ENCODE measurements at places on chromosomes 2 and 18. TPM values are rescaled to one million over a fixed set of nuclear protein-coding genes. Genes with fewer than 3 reads are reported as not detected.
A peak's percentile ranks its signal among the peaks of the same experiment; 100 is the strongest.

DNA sequence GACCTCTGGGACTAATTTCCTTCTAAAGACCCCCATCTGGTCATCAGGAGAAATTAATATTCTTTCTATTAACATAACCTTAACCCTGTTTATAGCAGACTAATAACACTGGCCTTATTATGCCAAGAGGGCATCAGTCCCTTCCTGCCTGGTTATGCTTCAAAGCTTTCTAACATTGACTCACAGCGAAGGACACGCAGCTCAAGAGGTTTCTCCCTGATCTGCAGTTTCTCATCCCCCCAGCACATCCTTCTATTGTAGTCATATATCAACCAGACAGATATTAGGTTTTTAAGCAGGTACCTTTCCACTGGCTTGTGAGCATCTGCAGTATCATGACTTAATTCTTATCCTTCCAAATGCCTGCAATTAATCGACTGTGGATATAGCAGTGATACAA lies 100.0 kb upstream of the CXCR4 start:
- DNase-seq, result no peak

- no peak for DNase-seq
Observed at GRCh38 chr2:8550481-8550880, 131.4 kb upstream of the ID2 start.

GRCh38 chr18:7637269-7637668 lies 70.2 kb downstream of the PTPRM start:
- DNase-seq, result no peak

DNA sequence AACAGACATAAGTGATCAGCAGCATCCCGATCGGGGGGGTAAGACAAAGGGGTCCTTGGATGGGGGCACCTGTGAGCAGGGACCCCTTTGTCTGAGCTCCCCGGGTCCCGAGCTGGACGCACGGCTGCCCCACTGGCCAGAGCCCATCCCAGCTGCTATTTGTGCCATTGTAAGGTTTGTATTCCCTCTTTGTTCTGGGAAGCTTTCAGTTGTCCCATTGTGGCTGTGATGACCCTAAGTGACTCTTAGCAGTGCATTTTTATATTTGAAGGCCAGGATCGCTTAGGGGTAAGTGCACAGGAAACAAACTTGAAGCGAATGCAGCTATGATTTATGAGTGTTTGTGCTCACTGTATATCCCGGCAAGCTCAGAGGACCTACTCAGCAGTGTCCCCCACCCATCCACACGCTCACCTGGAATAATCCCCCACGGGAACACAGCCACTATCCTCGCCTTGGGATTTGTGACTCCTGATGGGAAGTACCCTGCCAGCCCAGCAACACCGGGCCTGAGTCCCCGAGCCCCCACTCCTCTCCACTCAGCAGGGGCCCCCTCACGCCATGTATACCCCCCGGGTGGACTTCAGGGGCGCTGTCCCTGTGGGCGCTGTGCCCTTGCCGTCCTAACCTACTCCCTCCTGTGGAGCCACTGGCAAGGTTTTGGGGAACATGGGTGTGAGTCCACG lies 80.1 kb downstream of the MBP start:
- DNase-seq, result no peak

DNA sequence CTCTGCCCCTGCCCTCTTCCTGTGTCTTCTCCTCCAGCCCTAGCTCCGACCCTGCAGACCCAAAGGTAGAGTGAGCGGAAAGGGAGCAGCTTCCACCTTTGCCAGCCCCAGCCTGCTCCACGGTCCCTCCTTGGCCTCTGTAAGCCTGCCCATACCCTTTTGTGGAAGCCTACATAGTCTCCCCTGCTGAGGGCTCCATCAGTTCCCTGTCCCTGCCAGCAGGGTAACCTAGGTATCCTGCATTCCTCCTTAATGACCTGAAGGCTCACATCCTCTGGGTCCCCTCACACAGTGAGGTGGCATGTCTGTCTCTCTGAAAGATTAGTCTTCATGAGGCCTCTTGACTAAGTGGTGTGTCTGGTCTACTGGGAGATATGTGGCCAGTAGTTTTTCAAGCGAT lies 20.5 kb upstream of the ACKR3 start:
- DNase-seq, result no peak

DNA sequence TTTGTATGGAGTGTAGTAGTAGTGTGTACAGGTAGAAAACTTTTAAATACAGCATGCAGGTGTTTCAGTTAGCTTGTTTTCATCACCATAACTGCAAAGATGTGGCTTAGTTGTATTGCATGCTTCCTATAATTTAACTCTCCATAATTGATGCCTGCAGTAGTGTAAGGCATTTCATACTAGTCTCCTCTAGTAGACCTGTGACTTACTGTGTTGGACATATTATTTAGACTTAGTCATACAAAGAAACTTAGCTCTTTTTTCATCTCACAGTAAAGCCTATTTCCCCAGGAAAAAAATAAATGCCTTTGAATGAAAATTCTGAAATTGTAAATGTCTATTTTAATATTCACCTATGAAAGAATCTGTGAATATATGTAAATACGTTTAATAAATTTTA lies 52.8 kb upstream of the TWSG1 start:
- DNase-seq, result no peak

- DNase-seq, result no peak
Observed at GRCh38 chr2:18598848-18599484, 9.6 kb upstream of the NT5C1B start.

GRCh38 chr2:143071185-143071876 lies 57.9 kb upstream of the ARHGAP15 start:
- no peak for DNase-seq

DNA sequence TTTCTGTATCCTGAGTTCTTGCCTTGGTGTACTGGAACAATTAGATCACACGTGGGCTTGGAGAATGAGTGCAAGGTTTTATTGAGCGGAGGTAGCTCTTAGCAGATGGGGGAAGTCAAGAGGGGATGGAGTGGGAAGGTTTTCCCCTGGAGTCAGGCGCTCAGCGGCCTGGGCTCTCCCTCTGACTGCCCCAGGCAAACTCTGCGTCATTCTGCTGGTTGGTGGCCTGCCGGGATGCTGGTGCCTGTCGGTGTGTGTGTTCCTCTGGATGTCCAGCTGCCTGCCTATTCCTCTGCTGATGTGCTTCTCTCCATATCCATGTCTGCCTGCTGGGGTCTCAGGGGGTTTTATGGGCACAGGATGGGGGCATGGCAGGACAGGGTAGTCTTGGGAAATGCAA lies 111.0 kb downstream of the TRIB2 start:
- no peak for DNase-seq

DNA sequence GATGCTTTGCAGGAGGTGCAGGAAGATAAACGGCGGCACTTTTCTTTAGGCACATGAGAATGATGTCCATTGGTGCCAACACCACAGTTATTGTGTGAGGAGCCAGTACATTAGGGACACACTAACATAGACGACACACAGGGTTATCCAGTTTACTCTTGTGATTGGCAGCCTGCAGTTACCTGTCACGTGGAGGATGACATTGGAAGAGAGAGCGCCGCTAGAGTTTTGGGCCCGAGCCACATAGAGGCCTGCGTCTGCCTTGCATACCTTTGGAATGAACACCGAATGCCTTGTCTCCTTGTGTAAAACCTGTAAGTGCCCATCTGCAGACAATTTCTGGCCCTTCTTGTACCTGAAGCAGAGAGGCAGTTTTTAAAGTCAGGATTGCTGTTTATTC lies 26.9 kb upstream of the TTN start:
- DNase-seq, result no peak

GRCh38 chr2:146312899-146313298 lies 1531.9 kb upstream of the ACVR2A start:
- no peak for DNase-seq

DNA sequence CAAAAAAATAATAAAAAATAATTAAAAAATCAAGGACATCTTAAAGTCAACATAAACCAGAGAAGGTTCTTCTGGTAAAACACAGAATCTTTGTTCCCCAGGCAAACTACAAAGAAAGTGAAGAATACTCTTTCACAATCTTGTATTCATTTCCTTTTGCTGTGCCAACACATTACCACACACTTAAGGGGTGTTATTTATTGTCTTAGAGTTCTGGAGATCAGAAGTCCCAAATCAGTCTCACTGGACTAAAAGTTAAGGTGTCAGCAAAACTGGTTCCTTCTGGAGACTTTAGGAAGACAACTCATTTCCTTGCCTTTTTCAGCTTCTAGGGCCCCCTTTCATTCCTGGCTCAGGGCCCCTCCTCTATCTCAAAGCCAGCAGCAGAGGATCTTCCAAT lies 12.2 kb upstream of the CAB39 start:
- no peak for DNase-seq

DNA sequence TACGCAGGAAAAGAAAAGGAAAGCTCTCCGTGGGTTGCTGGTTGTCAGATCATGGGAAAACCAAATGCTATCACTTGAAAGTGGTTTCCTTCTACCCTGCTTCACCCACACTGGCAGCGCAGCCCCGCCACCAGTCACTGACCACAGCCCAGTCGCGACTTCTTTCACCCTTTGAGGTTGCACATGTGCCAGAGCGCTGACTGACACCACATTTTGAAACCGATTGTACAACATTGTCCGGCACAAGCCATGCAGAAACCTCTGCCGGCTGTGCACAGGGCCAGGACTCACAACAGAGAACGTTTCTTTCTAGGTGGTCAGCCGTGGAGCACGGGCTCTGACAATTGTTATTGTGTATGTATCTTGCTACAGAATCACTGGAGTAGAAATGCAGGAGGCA lies 827.2 kb upstream of the POU3F3 start:
- DNase-seq, result no peak

- peak; percentile 13 for DNase-seq
Observed at GRCh38 chr18:77129150-77129551, 3.4 kb downstream of the MBP start.

GRCh38 chr18:14969500-14969899 lies 221.5 kb downstream of the ANKRD30B start:
- no peak for DNase-seq

GRCh38 chr2:165191096-165191728 lies 12.6 kb downstream of the SCN3A start:
- no peak for DNase-seq

DNA sequence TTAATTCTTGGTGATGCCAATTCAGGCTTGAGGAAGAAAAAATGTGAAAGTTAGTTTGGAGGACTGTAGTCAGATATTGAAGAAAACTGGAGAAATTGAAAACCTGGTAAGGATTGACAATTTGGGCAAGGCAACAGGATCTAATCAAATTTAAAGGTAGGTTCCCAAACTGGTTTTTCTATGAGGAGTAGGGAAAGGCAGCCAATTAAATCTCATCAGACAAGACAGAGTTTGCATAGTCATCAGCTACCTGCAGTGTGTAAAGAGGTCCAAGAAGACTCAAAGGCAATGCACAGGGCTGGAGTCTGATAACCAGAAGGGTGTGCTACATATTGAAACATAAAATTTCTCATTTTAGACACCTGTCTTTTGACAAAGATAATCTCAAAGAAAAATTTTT lies 16.0 kb upstream of the CAB39 start:
- no peak for DNase-seq

- no peak for DNase-seq
Observed at GRCh38 chr2:144409241-144409640, 110.7 kb downstream of the ZEB2 start.

The NPPC gene
- total RNA-seq, result not detected

The SPC25 gene
- total RNA-seq, result 0.24 TPM

The POTEI gene
- total RNA-seq, result not detected

The NAT8 gene
- total RNA-seq, result not detected

The SUCLG1 gene
- total RNA-seq, result 47.9 TPM

The CCDC74A gene
- total RNA-seq, result 0.38 TPM

The AOX1 gene
- not detected for total RNA-seq

Data from naive thymus-derived CD4-positive, alpha-beta T cell (primary cell).